Heart left ventricle (tissue), 16 donors: ENCODE measurements at places on chromosomes 11 and 22. TPM values are rescaled to one million over a fixed set of nuclear protein-coding genes. Genes with fewer than 3 reads are reported as not detected.

GRCh38 chr11:63603180-63603518 lies 11.1 kb downstream of the PLAAT3 start:
- DNase-seq = no peak

- DNase-seq = no peak
Measured at GRCh38 chr11:50246699-50247098, 214.0 kb downstream of the OR4C45 start.

DNA sequence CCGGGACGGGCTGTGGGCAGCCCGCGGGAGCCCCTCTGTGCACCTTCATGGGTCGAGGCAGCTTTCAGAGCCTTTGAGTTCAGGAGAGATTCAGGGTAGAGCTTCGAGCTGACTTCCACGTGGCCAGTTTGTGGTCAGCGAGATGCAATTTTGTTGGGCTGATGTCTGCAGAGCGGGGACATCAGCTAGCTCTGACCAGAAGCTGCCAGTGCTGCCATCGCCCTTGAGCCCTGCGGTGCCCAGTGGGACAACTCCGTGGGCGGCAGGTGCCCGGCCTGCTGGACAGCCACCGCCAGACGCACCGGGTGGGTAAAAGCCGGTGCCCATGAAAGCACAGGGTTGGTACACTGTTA lies 719 bp downstream of the TALDO1 start:
- no peak for DNase-seq

Gene OR52E5
- not detected for total RNA-seq
